ENCODE measurements at places on chromosomes 7 and 10.

DNA sequence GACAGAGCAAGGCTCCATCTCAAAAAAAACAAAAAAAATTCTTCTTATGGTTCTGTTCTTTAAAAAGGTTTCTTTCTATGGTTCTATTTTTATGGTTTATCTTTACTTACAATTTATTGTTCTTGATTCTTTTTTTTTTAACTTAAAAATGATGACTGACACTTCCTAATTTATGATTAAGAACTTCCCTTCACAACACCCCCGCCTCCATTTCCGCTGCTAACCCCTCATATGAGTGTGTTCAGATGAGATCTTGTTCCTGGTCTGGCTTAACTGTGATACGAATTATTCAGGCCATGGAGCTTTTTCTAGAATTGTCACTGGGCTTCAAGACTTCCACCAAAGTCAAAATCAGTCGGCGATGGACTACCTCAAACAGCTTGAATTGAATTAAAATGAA, 33.9 kb downstream of the PTER start:
- DNase-seq: no peak

- no peak for DNase-seq
These were observed 17.1 kb downstream of the CELF2 start for GRCh38 chr10:11034762-11035161.

- DNase-seq: no peak
These were observed 13.5 kb upstream of the TSPAN13 start for GRCh38 chr7:16739863-16740622.

DNA sequence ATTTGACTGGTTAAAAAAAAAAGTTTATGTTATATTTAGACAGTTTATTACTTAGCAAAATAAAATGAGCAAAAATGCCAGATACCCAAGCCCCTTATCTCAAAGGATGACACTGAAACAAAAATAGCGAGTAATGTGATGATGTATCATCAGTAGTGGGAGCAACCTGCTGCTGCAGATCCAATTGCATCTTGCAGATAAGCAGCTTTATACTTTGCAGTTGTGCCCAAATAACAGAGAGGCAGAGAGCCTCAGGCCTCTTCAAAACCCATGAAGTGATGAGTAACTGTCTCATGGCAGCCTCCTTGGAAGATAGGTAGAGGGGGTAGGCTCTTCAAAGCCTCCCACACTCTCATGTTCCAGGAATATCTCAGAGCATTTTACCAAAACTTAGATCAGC, 468.2 kb upstream of the LRRTM3 start:
- DNase-seq: no peak

GRCh38 chr10:48896756-48897440, 42.7 kb downstream of the LRRC18 start:
- peak; percentile 0 for DNase-seq

DNA sequence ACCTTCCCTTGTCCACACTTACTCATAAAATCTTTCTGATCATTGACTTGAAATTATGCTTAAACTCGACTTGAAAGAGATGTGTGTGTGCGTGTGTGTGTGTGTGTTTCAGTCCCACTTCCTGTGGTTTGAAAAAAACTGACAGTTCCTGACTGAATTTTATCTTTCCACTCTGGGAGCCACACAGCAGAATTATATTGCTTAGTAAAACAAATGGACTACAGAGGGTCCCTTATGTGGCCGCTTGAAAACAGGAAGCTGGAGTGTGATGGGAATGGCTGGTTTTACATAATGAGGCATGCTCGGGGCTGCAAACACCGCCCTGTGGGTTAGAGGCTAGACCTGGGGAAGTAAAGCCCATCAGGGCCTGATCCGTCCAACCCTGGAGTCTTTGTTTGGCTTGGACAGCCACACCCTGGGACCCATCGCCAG, 54.8 kb downstream of the LYZL1 start:
- DNase-seq: no peak

DNA sequence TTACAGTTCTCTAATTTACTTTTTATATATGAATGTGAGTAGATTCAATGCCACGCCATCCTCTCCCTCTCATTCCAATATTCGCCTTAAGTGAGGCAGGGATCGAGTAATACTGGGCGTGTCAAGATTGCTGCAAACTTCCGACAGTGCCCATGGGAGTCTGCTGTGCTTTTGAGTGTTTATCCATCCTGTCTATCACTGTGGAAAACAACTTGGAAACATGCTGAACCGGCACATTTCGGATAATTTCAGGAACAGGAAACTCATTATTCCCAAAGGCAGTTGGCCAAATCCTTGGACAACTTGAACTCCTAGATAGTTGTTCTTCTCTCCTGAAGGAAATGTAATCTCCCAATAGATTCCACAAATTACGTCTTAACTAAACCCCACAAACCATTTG, 28.5 kb downstream of the PIP4K2A start:
- DNase-seq: no peak

GRCh38 chr7:117229350-117229749, 93.5 kb downstream of the WNT2 start:
- DNase-seq: no peak

Measured in DMS79 treated with DMSO at 0.1 percent for 48 hours (cell line).